ENCODE measurements at places on chromosomes 12 and 14.
A peak's percentile ranks its signal among the peaks of the same experiment; 100 is the strongest.

GRCh38 chr14:49173765-49174373 lies 412.3 kb downstream of the RPS29 start:
- peak; percentile 74 for DNase-seq

DNA sequence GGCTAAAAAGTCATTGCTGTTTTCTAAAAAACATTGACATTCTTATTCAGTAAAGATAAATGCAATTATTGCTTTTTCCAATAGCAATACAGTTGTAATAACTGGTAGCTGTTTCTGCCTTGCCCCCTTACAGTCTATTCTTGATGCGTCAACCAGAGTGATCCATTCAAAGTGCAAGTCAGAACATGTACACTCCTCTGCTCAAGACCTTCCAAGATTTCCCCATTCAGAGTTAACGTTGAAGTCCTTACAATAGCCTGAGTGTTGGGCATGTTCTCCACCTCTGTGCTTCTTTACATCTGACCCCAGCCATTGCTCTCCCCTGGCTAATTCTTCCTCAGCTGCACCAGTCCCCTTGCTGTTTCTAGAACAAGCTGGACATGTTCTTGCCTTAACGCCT lies 24.3 kb downstream of the VRK1 start:
- DNase-seq, result peak; percentile 68

DNA sequence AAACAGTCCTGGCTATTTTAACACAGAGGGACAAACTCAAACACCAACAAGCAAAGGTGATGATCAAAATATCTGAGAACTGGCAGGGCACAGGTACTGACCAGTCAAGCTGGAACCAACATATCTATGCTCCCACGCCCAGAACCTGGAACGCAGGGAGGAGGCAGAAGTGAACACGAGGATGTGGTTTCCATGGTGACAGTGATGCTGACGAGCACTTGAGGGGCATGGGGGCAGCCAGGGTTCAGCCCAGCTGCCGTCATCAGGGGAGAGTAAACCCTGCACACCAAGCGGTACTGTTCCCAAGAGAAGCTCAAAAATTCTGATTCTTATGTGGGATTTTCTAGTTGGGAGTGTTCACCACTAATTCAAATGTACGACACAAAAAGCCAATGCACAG lies 113.6 kb upstream of the SFSWAP start:
- no peak for DNase-seq

- DNase-seq, result no peak
Observed at GRCh38 chr12:46402941-46403718, 30.6 kb upstream of the SLC38A2 start.

- no peak for DNase-seq
Observed at GRCh38 chr12:58138424-58138823, 197.1 kb downstream of the ATP23 start.

DNA sequence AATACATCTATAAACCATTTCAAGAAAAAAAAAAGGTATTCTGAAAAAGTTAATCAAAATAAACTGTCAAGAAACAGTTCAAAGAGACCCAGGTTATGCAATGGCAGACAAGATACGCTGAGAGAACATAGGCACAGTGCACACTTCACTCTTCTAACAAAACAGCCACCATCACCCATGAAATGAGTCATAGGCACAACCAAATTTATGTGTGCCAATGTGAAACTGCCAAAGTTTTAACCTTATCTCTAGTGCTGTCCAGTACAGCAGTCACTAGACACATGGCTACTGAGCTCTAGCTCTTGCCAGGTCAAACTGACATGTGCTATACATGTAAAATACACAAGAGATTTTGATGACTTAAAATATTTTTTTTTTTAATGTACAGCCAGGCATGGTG lies 1.4 kb downstream of the CEP128 start:
- no peak for DNase-seq

DNA sequence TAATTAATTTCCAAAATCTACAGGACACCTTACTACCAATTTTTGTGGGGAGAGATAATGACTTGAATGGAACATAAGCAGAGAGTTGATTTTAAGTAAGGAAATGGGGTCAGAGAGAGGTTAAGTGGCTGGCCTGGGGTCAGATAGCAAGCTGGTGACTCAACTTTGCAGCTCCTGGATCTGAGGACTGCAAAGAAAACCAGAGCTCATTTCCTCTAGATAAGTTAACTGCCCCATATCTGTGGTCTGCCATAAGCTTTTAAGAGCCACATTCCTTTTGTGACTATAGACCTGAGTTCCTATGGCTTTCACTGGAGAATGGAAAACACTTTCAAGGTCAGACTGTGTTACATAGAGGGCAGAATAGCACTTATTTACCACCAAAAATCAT lies 201.2 kb upstream of the PRICKLE1 start:
- DNase-seq, result no peak

DNA sequence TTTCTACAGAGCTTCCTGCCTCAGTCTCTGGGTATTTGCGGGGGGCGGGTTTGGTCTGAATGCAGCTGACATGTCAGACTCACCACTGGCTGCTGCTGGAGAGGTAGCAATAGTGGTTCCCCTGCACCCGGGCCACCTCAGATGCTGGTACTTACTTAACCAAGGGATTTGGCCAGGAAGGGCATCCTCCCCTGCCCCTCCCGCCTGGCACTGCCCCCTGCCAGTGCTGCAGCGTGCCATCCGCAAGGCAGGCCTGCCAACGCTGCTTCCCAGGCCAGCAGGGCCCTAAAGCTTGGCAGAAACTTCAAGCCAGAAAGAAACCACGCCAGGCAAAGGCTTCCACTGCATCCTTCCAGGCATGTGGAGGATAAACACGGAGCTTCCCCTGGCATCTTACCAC lies 22.1 kb downstream of the RAB35 start:
- no peak for DNase-seq

GRCh38 chr12:93759512-93760081 lies 82.4 kb downstream of the CRADD start:
- DNase-seq, result no peak

- DNase-seq, result no peak
Observed at GRCh38 chr12:22409377-22410164, 75.1 kb upstream of the ST8SIA1 start.

GRCh38 chr12:107042801-107043200 lies 50.5 kb downstream of the CRY1 start:
- DNase-seq, result no peak

DNA sequence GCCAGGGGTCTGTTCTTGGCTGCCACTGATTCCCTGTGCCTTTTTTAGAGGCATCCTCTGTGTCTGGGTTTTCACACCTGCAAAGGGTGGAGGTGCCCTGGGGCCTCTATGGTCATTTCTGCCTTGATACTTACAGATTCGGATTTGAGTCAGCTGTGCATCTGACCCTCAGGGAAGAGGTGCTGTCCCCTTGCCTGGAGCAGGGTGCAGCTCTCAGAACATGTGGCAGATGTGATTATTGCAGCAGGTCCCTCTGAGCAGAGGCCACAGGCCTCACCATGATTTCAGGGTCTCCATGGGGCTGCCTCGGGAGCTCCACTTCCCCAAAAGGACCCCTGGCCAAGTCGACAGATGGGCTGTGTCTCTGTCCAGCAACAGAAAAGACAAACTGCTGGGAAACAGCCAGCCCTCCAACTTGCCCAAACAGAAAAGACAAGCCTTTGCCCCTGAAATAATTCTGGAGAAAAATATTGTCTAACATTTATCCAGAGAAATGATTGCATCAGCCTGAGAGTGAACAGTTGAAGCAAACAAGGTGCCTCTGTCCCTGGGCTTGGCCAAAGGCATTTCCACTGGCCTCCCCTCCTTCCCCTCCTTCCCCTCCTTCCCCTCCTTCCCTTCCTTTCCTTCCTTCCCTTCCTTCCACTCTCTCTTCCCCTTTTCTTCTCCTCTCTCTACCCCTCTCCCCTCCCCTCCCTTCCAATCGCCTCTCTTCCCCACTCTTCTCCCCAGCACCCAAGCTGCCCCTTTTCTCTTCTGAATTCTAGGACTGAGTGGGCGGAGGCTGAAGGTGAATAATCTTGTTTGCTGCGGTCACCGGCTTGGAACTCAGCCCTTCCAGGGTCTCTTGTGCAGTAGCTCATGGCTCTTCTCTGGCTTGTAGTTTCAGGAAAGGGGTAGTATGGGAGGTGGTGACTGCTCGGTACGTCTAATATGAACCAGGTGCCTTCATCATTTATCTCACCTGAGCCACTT lies 676 bp downstream of the SERPINA3 start:
- DNase-seq, result no peak

GRCh38 chr12:85277191-85277590 lies 2.8 kb upstream of the ALX1 start:
- DNase-seq, result no peak

GRCh38 chr12:28082096-28082495 lies 108.2 kb upstream of the CCDC91 start:
- DNase-seq, result no peak

- no peak for DNase-seq
Observed at GRCh38 chr12:14252697-14253096, 112.8 kb upstream of the ATF7IP start.

GRCh38 chr12:59911516-59911915 lies 315.7 kb downstream of the SLC16A7 start:
- DNase-seq, result no peak

- DNase-seq, result no peak
Observed at GRCh38 chr14:38047195-38047902, 160.4 kb upstream of the SSTR1 start.

DNA sequence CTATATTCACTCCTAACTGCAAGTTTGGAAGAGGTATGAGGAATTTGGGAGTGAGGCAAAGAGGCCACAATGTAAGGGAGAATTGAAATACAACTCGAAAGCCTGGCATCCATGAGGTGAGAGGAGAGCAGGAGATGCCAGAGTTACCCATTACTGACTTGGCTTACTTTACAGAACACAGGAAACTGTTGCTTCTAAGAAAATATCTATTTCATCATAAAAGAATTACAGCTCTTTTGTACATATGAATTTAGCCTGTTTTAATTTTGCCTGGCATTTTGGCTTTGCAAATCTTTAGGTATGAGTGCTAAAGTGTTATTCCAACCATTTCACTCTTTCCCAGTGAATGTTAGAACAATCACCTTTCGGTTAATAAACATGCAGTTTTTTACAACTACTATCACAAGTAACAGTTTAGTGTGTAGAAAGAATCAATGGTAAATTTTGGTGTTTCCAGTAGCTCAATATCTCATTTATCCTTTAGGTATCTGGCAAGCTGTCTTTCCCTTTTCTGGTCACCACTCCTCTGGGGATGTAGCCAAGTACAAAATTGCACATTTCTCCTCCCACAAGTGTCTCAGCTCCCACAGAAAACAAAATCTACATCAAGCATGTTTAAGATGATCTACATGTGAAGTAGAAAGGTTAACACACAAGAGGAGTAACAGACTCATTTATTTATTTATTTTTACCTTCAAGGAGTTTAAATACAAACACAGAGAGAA lies 196.6 kb upstream of the DCN start:
- DNase-seq, result no peak

DNA sequence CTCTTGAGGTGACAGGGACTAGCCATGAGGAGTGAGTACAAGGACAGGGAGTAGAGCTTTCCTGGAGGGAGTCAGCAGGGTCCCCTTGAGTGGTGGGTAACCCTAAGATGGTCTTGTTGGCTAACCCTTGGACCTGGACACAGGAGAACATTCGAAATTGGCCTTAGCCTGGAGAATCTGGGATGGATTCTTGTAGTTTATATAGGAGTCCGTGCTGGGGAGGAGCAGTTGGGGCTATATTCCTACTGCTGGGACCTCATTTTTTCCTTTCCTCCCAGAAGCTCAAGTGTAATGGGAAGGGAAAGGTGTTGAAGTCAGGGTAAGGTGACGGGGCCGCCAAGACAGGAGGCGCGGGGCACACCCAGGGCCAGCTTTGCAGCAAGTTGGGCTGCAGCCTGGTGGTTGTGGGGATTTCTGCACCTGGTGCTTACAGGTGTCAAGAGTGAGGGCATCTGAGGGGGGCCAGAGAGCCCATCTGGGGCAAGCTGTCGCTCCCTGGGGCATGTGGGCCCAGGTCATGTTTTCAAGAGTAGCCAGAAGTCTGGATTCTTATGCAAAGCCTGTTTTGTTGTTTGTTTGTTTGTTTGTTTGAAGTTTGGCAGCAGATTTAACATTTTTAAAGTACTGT lies 5.1 kb downstream of the BCL7A start:
- DNase-seq, result no peak

- DNase-seq, result no peak
Observed at GRCh38 chr14:38000340-38000739, 207.4 kb upstream of the SSTR1 start.

DNA sequence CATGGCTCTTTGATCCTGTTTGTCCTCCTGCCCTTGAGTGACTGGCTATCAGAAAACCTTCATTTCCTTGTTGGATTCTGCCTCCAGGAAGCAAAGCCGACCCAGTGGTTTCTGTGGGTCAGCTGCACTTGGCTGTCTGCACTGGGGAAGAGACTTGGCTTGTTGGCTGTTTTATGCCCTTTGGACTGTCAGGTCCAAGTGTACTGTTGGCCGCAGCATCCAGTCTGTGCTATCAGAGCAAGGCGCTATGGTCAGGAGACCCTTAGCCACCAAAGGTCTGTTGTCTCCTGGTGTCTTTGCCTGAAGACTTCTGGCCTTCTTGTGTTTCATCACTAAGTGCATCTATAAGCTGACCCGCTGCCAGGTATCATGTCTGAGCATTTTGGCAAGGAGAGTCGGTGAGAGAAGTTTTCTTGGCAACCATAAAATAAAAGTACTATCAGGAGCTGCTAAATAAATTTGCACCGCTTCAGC lies 177.4 kb upstream of the HIF1A start:
- DNase-seq, result no peak

- no peak for DNase-seq
Observed at GRCh38 chr14:52153939-52154338, 85.1 kb upstream of the NID2 start.

- DNase-seq, result no peak
Observed at GRCh38 chr12:120849765-120850164, 54.4 kb downstream of the SPPL3 start.

GRCh38 chr12:69339999-69340398 lies 8.2 kb upstream of the LYZ start:
- no peak for DNase-seq

- DNase-seq, result peak; percentile 61
Observed at GRCh38 chr14:93005838-93006237, 82.9 kb downstream of the CHGA start.

DNA sequence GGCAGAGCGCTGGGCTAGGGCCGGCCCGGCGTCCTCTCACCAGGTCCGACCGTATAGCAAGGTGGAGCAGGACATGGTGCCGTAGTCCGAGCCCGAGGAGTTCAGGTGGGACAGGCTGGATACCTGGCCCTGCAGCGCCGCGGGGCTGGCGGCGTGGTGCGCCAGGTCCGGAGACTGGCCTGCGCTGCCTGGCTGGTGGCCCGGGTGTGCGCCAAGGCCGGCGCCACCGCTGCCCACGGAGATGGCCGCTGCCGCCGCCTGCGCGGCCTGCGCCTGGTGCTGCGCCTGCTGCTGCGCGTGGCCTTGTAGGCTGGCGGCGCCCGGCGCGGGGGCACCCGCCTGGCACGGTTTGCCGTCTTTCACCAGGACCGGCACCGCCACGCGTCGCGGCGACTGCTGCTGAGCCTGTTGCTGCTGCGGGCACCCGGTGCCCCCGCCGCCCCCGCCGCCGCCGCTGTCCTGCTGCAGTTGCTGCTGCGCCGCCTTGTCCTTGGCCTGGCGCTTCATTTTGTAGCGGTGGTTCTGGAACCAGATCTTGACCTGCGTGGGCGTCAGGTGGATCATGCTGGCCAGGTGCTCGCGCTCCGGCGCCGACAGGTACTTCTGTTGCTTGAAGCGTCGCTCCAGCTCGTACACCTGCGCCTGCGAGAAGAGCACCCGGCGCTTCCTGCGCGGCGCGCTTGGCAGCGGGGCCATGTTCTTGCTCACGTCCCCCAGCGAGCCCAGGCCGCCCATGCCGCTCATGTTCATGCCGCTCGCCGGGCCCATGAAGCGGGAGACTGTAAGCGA lies 2.6 kb downstream of the NKX2-1 start:
- DNase-seq, result no peak
